ENCODE measurements at places on chromosomes 2 and 18.

GRCh38 chr2:178333851-178334250 is 117.1 kb downstream of the PRKRA start:
- no peak for DNase-seq

GRCh38 chr2:233217892-233218377 is 33.5 kb upstream of the ATG16L1 start:
- DNase-seq, result no peak

DNA sequence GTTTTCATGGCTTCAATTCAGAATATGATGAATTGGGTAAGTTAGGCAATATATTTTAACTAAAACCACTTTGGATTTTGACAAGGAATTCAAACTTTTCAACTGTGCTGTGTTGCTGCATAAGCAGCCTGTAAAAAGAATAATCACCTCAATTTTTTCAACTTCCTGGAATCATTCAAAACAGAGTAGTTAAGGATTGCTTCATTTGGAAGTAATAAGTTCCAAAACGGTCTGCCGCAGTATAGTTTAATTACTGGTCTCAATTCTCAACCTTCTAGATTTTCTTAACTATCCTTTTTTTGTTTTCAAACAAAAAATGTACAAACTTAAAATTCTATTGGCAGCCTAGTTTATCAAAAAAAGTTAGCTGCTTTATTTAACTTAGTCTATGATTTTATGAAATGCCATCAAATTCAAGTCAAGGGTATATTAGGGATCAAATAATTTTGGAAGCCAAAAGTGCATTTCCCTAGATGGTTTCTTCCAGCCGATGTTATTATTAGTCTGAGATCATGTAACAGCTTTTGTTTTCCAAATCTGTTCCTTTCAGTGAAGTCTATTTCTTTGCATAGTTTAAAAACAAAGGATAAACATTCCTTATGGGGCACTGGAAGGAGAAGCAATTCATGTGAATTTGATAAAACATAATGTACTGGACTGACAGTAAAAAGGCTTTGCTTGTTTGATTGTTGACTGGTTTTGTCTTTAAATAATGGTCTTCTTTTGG is 76.1 kb upstream of the ETAA1 start:
- DNase-seq, result no peak

DNA sequence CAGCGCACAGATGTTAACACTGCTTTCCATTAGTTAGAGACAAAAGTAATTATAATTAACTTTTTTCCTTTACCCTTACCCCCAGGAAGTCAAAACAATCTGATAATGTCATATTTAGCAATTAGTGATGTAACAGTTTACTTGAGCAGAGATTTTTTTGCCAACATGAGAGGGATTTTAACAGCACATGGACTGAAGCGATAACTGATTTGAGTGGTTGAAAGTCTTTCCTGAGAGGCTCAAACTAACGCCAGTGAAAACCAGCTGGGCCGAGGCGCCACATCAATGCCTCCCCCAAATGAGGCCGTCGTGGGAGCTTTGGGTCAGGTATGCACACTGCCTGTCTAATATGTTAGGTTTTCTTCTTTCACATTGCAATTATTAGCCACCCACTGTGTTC is 469.9 kb upstream of the SMIM21 start:
- DNase-seq, result no peak

DNA sequence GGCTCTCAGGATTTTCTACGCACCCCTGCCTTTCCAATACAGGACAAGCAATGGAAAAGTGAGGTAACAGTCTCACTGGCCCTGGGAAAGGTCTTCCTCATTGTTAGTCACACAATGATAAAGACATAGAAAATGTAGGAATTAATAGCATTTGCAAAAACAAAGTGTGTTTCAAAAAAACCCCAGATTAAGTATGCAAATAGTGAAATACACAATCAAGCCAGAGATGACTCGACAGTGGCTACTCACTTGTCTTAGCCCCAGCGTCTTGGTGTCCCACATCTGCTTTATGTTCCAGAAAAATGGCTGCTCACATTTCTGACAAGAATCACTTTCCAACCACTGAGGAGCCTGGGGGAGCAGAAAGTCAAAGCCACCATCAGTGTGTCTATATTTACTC is 47.0 kb upstream of the AP1S3 start:
- no peak for DNase-seq

DNA sequence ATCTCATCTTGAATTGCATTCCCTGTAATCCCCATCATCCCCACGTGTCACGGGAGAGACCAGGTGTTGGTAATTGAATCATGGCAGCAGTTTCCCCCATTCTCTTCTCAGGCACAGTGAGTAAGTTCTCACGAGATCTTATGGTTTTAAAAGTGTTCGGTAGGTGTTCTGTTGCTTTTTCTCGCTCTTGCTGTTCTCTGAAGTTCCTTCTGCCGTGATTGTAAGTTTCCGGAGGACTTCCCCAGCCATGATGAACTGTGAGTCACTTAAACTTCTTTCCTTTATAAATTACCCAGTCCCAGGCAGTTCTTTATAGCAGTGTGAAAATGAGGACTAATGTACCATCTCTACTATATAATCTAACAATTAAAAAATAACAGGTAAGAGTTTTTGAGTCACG is 409.9 kb upstream of the NRXN1 start:
- no peak for DNase-seq

GRCh38 chr2:111919365-111919764 is 21.0 kb downstream of the MERTK start:
- DNase-seq, result no peak

- no peak for DNase-seq
These were observed 9.1 kb downstream of the HSBP1L1 start for GRCh38 chr18:79973517-79973916.

DNA sequence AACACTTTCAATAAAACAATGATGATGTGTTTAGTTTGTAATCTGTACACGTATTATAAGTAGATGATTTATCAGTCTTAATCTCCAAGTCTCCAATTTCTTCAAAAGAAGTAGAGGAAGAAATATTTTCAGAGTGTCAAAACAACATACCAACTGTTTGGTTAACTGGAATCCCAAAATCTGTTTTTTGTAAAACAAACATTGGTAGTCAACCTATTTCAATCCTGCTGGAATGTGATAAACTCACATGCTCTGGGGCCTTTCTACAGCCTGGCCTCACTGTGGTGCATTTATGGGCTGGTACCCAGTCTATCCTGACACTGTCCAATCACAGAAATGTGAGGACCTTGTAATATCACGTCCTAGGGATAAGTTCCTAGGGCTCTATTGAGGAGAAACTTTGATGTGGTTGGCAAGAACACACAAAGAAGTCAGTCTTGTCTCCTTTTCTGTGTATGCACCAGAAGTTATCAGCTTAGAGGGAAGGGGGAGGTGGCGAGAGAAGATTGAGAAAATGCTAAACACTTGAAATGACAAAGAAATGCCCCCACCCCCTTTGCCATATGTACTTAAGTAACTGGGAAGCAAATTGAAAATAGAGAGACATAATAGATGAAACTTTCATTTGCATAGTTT is 47.2 kb downstream of the PRKRA start:
- DNase-seq, result no peak

DNA sequence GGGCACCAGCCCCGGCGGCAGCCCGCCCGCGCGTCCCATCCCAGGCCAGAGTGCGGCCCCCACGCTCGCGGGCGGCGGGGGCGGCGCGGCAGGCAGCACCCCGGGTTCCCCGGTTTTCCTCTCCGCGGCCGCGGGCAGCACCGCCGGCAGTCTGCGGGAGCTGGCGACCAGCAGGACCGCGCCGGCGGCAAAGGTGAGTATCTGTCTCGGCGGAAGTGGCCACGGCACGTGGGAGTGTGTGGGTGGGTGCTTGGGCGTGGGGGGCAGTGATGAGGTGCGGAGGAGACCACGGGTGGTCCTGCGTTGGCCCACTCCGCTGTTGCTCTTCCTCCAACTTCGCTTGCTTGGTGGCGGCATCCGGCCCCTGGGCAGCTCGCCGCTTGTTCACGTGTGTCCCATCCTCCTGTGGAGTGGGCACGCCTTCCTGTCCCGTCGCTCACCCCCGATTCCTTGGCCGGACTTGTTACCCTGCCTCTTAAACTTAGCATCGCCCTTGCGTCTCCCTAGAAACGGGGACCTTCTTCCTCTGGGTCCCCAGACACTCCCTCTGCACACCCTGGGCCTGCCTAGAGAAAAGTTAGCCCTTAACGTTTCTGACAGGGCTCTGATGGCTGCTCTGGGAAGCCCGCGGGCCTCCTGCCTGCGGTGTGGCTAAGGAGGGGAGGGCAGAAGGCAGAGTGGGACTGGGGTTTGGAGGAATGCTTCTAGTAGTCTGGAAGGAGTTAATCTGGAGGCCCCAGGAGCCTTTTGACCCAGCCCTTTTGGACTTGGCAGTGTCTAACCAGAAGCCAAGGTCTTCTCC is 1.1 kb downstream of the SH3RF3 start:
- DNase-seq, result no peak

- DNase-seq, result no peak
These were observed 737.4 kb upstream of the SALL3 start for GRCh38 chr18:78242254-78242643.

GRCh38 chr18:47771922-47772321 is 158.5 kb downstream of the SMAD2 start:
- DNase-seq, result no peak

- DNase-seq, result no peak
These were observed 13.8 kb downstream of the ROCK2 start for GRCh38 chr2:11330457-11331142.

DNA sequence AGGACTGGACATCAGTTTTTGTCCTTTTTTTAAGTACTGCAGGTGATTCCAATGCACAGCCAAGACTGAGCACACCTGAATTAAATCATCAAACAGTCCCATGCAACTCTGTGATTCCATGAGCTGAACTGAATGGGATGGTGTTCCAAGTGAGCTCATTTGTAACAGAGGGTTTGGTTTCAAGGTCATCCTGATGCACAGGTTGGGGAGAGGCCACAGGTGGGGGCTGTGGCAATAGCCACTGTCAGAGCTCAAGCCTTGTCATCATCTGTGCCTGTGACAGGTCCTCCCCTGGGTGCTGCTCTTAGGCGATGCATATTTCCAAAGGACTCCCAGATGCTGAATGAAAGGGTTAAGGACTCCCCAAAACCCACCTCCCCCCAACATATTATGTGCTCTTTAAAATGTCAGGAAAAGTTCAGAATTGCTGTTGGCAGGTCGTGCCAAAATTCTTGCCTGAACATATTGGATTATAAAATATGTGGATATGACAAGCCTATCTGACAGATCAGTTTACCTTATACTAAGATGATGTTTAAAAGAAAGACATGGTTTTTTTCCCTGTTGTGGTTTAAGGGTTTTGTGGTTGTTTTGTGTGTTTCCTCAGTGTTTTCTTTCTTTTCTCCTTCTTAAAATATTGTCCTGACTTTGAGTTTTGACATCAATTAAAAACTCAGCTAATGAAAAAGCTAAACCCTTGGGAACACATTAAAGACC is 263.5 kb upstream of the SIX2 start:
- DNase-seq, result no peak

All from cortex of kidney (tissue), 1 donor.